ENCODE measurements at places on chromosomes 11 and 22.

GRCh38 chr11:103051981-103052380, 40.0 kb downstream of the DCUN1D5 start:
- DNase-seq = no peak

DNA sequence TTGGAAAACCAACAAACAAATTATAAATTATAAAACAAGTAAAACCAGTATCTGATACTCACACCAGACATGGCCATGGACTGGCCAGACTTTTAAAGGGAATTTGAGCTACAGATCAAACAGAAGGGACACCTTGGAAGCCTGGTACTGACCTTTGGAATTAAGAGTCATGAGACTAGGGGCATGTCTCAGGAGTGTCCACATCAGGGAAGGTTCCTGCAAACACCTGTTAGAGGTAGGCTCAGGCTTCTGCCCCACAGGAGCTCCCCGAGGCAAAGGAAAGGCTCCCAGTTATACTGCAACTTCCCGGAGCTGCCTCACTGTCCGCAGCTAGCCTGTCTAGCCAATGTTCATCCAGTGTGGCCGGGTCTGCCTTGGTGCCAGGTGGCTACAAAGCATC, 290.1 kb downstream of the BUD13 start:
- DNase-seq = no peak

GRCh38 chr11:128508770-128509510, 78.4 kb downstream of the ETS1 start:
- DNase-seq = no peak

- DNase-seq = peak; percentile 48
Measured at GRCh38 chr11:27718863-27719545, 18.7 kb upstream of the BDNF start.

DNA sequence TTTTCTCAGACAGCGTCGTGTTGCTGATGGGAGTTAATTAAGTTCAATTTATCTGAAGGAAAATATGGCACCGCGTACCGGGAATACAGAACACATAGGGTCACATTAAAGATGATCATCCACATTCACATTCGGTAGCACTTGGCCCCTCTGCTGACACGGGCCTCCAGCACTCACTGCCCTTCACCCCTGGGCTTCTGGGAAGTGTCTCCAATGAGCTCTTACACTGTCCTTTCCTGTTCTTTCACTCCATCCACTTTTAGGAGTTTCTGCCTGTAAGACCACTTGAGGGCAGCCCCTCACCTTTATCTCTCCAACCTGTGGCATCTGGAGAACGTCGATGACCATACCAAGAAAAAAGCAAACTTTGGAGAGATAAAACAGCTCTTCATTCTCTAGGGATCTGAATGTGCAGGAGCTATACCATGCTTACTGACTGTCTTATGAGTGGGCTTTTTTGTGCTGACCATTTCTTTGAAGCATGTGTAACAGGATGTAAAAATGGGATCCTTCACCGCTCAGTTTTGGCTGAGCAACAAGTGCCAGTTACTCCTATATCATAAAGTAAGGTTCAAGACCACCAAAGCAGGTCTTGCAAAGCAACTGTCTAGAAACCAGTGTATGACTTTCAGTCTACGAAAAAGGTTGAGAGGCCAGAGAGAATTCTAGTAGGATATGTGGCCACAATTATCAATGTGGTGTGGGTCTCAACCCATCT, 1.1 kb upstream of the SERGEF start:
- DNase-seq = peak; percentile 12

GRCh38 chr11:131331546-131331945, 38.9 kb upstream of the NTM start:
- DNase-seq = no peak

- DNase-seq = no peak
Measured at GRCh38 chr11:68261006-68261405, 10.8 kb downstream of the C11orf24 start.

DNA sequence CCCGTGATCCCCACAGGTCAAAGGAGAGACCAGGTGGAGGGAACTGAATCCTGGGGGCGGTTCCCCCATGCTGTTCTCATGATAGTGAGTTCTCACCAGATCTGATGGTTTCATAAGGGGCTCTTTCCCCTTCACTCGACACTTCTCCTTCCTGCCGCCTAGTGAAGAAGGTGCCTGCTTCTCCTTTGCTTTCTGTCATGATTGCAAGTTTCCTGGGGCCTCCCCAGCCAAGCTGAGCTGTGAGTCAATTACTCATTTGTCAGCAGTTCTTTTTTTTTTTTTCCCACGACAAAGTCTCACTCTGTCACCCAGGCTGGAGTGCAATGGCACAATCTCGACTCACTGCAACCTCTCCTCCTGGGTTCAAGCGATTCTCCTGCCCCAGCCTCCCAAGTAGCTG, 1530.4 kb downstream of the BRD1 start:
- DNase-seq = no peak

DNA sequence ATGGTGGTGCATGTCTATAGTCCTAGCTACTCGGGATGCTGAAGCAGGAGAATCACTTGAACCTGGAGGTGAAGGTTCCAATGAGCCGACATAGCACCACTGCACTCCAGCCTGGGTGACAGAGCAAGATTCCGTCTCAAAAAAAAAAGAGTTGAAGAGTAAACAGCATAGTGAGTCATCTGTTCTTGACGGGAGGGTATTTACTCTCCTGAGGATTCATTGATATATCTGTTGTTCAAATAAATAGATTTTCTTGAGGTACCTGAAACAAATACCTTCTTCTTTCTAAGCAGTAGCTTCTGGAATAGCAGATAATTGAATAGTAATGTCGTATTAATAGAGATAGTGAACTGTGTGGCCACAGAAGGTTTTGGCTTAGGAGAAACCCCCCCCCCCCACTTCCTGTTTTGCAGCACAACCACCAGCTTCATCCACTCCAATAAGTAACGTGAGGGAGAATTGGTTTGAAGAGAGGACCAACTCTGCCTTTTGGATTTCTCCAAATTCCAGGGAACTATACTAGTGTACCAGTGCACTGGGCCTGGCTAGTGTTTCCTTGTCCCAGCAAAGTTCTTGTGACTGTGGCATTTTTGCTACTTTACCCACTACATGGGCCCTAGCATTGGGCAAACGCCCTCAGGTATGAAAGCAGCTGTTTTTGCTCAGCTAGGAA, 90.0 kb downstream of the PRMT3 start:
- DNase-seq = no peak

Data from cerebellum (tissue), 4 donors.